ENCODE measurements at places on chromosomes 1 and 21. TPM values are rescaled to one million over a fixed set of nuclear protein-coding genes. Genes with fewer than 3 reads are reported as not detected.

Gene GPR3
- 0.16 TPM for total RNA-seq

DNA sequence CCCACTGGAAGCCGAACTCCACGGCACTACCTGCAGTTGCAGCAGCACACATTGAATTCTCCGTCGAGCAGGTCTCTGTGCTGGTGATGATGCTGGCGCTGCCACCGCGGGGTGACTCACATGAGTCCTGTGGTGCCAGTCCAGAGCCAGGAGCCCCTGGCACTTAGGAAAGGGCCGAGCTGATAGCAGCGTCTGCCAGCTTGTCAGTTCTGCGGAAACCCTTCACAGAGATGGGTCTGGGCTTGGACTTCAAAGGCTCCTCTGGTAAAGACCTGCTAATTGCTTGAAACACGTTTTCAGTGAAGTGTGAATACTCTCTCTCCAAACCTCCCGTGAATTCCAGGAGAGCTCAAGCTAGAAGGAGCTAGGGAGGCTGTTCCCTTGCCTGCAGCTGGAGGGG lies 92.2 kb downstream of the GRIK3 start:
- no peak for DNase-seq

- no peak for DNase-seq
Observed at GRCh38 chr21:26100573-26100972, 70.0 kb downstream of the APP start.

DNA sequence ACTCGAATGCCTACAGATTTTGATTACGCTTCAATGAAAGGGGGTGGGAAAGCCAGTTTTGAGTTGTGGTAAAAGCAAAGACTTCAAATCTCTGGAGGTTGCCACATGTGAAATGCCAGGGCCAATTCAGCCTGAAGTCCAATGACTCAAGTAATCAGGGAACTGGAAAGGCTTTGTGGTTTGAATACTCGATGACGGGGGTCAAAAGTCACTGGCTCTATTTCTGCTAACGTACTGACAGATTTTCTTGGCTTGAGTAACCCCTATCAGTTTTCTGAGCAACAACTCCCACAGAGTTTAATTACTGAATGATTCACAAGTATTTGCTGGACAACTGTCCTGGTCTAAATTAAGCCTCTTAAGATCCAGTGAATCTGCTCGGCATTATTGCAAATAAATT lies 152.2 kb downstream of the SIPA1L2 start:
- DNase-seq = no peak

DNA sequence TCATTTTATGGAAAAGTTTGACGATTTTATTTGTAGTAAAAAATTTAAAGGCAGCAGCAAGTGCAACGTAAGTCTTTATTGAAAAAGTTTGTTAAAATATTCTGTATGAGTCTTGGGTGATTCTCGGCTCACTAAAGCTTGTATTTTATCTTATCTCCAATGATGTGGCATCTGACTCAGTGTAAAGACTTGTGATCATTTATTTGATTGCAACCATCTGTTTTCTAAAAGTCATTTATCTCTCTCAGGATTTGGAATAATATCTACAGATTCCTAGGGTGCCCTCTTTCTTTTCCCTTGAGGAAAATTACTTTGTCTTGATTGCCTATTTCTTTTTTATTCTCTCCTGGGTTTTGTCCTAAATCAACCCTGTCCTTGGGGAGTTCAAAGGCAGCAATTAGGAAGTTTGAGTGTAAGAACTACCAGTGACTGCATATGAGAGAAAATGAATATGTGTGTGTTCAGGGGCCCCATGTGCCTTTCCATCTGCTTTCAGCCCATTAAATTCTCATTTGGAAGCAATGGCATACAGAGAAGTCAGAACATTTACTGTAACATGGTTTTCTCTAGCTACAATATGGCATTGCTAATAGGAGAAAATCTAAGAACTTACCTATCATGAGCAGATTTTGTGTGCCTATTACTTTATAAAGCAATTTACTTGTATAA lies 575.0 kb upstream of the CHRM3 start:
- no peak for DNase-seq

- DNase-seq = no peak
Observed at GRCh38 chr1:6448749-6449631, 17.0 kb downstream of the TNFRSF25 start.

- DNase-seq = no peak
Observed at GRCh38 chr1:46134660-46135331, 2.4 kb upstream of the PIK3R3 start.

Data from urinary bladder (tissue), 4 donors.